Stimulated activated CD4-positive, alpha-beta T cell treated with anti-CD3 and anti-CD28 coated beads, Interleukin-2, amount 100 ng/mL, for 24 hours (primary cell): ENCODE measurements at places on chromosomes 1 and 21.

- no peak for DNase-seq
These were observed 170.7 kb downstream of the PSMG1 start for GRCh38 chr21:39012326-39013230.

DNA sequence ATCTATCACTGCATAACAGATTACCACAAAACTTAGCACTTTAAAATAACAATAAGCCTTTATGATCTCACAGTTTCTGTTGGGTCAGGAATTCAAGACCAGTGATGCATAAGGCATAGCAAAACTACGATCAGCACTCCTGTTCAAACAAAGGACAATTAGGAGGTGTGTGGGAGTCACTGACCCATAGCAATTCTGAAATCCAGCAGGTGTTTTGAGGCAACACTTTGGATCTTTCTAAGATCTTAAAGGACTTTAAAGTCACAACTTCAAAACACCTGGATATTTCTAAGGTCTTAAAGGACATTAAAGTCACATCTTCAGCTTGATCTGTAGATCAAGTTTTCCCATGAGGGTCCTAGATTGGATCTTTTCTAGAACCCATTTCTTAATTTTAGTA lies 35.3 kb downstream of the AKT3 start:
- DNase-seq: no peak

- no peak for DNase-seq
These were observed 290.2 kb downstream of the SMYD3 start for GRCh38 chr1:246216906-246217305.

DNA sequence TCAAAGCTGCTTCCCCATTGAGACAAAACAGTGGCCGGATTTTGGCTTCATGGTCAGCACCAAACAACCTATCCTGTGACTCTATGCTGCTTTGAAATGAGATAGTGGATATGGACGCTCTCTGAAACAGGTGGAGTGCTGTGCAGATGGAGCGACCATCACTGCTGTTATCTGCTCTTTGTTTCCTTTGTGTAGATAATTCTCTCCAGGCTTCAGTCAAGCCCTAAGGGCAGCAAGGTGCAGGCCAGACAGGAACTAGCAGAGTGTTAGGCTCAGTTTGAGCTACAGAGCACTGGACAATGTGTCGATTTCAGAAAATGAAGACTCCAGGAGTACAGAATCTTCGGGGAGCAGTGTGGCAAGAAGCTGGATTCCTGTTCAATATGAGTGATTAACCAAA lies 4.8 kb upstream of the IRF6 start:
- no peak for DNase-seq

GRCh38 chr1:33111965-33112364 lies 31.0 kb downstream of the AZIN2 start:
- no peak for DNase-seq

- no peak for DNase-seq
These were observed 4.1 kb upstream of the BTG3 start for GRCh38 chr21:17616831-17617230.

GRCh38 chr1:181038399-181038873 lies 4.7 kb downstream of the MR1 start:
- DNase-seq: peak; percentile 55

GRCh38 chr1:175841738-175842187 lies 98.4 kb upstream of the TNR start:
- no peak for DNase-seq

- DNase-seq: no peak
These were observed 1.5 kb upstream of the SYDE2 start for GRCh38 chr1:85202092-85202863.

DNA sequence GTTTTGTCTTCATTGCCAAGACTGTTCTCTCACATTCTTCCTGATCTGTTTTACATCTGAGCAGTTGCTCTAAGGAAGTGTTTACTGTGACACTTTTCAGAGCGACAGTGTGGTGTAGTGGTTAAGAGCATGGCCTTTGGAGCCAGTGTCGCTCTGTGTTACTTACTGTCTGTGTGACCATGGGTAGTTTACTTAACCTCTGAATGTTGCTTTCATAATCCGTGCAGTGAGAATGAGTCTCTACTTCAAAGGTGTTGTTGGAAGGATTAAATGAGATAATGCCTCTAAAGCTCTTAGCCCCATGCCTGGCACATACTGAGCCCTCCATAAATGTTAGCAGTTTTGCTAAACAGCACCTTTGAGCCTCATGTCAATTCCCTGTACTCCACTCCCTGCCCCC lies 35.9 kb upstream of the ZFP69B start:
- no peak for DNase-seq
